Cerebellum (tissue), 4 donors: ENCODE measurements at places on chromosomes 3 and 15. TPM values are rescaled to one million over a fixed set of nuclear protein-coding genes. Genes with fewer than 3 reads are reported as not detected.

- no peak for DNase-seq
These were observed 336.1 kb upstream of the THBS1 start for GRCh38 chr15:39244776-39245175.

DNA sequence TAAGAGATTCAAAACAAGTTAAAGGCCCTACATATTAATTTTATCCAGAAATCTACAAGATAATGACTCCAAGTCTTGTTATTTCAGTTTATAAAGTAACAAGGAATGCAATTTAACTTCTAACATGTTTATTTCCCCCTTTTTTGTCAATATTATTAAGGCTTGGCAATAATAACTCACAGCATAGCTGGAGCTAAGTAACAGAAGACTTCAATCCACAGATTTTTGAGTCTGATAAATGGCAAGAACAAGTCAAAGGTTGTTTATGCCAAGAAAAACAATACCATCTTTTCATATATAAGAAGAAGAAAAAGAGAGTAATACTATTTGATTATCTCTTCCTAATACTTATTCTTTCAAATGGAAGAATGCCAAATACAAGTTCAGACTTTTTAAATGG, 631.0 kb upstream of the CCDC54 start:
- no peak for DNase-seq

DNA sequence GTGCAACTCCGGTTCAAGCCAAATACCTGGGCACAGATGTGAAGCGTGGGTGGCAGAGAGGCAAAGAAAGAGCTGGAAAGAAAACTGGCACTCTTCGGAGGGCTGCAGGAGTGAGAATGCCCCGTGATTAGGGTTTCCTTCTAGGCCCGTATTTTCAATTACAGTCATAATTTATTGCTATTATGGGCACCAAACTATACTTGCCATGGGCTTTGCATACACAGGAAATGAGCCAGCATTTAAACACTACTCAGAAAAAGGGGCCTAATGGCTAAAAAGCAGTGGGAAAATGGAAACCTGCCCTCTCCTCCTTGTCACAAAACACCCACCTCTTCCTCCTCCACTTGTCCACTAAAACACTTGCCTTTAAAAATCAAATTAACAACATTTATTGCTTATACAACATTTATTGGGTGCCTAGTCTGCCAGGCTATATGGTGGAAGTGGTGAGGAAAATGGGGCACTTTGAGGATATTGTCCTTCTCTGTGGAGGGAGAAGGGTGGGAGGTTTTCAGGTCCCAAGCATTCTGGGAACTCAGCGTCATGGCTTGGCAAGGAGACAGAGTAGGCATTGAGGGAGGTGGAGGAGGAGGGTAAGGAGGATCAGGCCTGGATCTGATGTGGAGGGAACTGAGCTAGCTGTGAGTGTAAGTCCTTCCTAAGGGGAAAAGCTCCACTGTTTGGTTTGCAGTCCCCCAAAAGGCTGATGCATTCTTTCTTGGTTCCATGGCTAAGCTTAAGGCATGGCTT, 160.9 kb downstream of the SLCO3A1 start:
- DNase-seq: no peak

DNA sequence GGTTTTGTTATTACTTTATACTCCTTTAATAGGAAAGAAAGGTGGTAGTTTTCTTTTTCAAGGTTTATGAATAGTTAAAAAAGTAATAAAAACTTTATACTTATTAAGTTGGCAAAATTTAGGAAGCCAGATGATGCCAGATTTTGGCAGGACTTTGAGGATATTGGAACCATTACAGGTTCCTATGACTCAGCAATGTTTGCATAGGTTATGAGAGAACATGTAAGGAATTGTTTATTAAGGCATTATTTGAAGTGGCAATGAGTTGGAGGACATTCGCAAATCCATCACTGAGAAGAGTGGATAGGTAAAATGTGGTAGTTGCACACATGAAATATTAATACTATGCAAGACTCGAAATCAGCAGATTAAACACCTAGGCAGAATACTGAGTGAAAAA, 29.9 kb downstream of the CDAN1 start:
- DNase-seq: no peak

DNA sequence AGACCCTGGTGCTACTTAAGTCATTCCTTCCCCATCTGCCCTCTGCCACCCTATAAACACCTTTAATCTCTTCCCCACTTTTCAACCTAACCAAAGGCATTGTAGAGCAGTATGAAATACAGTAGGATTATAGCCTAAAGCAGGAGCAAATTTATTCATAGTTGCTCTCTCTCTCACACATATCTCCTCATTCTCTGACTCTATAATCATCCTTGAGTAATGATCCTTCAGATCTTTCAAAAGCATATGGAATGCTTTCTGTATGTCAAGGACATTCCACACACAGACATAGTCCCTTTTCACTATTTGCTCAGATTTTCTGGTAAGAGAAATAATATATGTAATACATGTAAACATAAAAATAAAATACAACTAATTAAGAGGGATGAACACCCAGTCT, 54.1 kb downstream of the TRPC1 start:
- DNase-seq: no peak

The CEP19 gene
- total RNA-seq: 8.0 TPM

The ABHD10 gene
- 60.9 TPM for total RNA-seq
